Naive B cell (primary cell): ENCODE measurements at places on chromosomes 2 and 18. TPM values are rescaled to one million over a fixed set of nuclear protein-coding genes. Genes with fewer than 3 reads are reported as not detected.

ZNF804A gene
- not detected for polyA plus RNA-seq

RAPGEF4 gene
- polyA plus RNA-seq: 0.07 TPM

POTEJ gene
- not detected for polyA plus RNA-seq

ALLC gene
- polyA plus RNA-seq: not detected

MALT1 gene
- polyA plus RNA-seq: 57.8 TPM

HOXD13 gene
- polyA plus RNA-seq: not detected

GAL3ST2 gene
- polyA plus RNA-seq: not detected

CHST9 gene
- not detected for polyA plus RNA-seq

SERPINB3 gene
- not detected for polyA plus RNA-seq

CHN1 gene
- not detected for polyA plus RNA-seq

NT5C1B gene
- 0.64 TPM for polyA plus RNA-seq

SIX3 gene
- polyA plus RNA-seq: not detected

FBXO48 gene
- 0.38 TPM for polyA plus RNA-seq

TNFAIP6 gene
- not detected for polyA plus RNA-seq

CDH20 gene
- not detected for polyA plus RNA-seq

LMAN1 gene
- 28.9 TPM for polyA plus RNA-seq

CRYGA gene
- not detected for polyA plus RNA-seq

ACKR3 gene
- 2.0 TPM for polyA plus RNA-seq

GLI2 gene
- polyA plus RNA-seq: not detected

RTP5 gene
- not detected for polyA plus RNA-seq

LRP1B gene
- not detected for polyA plus RNA-seq

IL1RL1 gene
- not detected for polyA plus RNA-seq

SERPINB11 gene
- polyA plus RNA-seq: not detected

SAG gene
- not detected for polyA plus RNA-seq

RANBP2 gene
- polyA plus RNA-seq: 16.9 TPM

PRLH gene
- not detected for polyA plus RNA-seq

GALR1 gene
- polyA plus RNA-seq: not detected

DSC2 gene
- not detected for polyA plus RNA-seq

FAP gene
- polyA plus RNA-seq: not detected

CCDC102B gene
- polyA plus RNA-seq: 4.0 TPM

LRATD1 gene
- polyA plus RNA-seq: not detected

REG3G gene
- polyA plus RNA-seq: not detected

SCN1A gene
- polyA plus RNA-seq: not detected

MYCN gene
- not detected for polyA plus RNA-seq

FZD7 gene
- not detected for polyA plus RNA-seq

ANKRD29 gene
- not detected for polyA plus RNA-seq

BUB1 gene
- polyA plus RNA-seq: 1.8 TPM

MYL1 gene
- not detected for polyA plus RNA-seq

DNAJC10 gene
- polyA plus RNA-seq: 213 TPM

EVX2 gene
- not detected for polyA plus RNA-seq

SLC25A12 gene
- polyA plus RNA-seq: 11.9 TPM

MGAT4A gene
- 24.5 TPM for polyA plus RNA-seq

INPP5D gene
- 97.7 TPM for polyA plus RNA-seq
